M059J (cell line): ENCODE measurements at places on chromosomes 5 and 9. TPM values are rescaled to one million over a fixed set of nuclear protein-coding genes. Genes with fewer than 3 reads are reported as not detected.

- no peak for DNase-seq
These were observed 23.1 kb downstream of the GAS1 start for GRCh38 chr9:86924206-86924605.

DNA sequence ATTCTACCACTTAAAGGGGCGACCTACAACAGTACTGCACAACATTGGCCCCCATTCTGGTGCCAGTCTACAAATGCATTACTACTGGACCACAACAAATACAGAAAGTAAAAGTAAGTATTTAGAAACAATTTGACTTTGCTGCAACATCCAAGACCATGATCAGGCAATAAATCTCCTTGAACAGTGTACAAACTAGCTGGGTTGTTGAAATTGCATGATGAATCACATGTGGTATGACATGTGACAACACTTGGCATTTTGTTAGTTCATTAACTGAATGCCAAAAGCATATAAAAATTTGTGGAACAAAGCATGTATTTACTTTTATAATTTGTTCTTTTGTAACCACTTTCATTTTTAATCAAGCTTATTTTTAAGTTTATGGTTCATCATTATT is 270.5 kb downstream of the NFIB start:
- peak; percentile 10 for DNase-seq

- peak; percentile 97 for DNase-seq
These were observed 58.6 kb downstream of the PTCD2 start for GRCh38 chr5:72378639-72379289.

DNA sequence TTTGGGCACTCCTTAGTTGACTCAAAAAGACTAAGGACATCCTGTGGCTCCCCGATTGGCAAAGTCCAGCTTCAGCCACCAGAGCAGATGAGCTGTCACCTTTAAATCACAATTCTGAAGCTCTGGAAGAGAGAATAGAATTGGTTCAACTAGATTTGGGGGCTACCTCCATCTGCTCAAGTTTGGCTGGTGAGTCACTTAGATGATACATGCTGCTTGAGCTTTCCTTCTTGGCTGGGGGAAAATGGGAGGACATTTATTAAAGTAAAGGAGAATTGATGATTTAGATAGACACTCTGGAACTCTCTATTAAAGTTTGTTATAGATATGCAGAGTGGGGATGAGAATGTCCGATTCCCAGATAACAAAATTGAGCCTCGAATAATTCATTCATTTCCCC is 30.0 kb upstream of the GRIA1 start:
- DNase-seq, result no peak

GRCh38 chr9:15606643-15607472 is 54.0 kb downstream of the CCDC171 start:
- DNase-seq, result peak; percentile 61

GRCh38 chr5:15236911-15237508 is 263.0 kb upstream of the FBXL7 start:
- DNase-seq, result no peak

GRCh38 chr5:91312698-91313097 is 70.4 kb downstream of the ARRDC3 start:
- DNase-seq, result no peak

GRCh38 chr5:14628346-14628745 is 36.2 kb upstream of the OTULIN start:
- DNase-seq, result peak; percentile 61

GRCh38 chr5:3364941-3365340 is 230.7 kb upstream of the IRX1 start:
- no peak for DNase-seq

DNA sequence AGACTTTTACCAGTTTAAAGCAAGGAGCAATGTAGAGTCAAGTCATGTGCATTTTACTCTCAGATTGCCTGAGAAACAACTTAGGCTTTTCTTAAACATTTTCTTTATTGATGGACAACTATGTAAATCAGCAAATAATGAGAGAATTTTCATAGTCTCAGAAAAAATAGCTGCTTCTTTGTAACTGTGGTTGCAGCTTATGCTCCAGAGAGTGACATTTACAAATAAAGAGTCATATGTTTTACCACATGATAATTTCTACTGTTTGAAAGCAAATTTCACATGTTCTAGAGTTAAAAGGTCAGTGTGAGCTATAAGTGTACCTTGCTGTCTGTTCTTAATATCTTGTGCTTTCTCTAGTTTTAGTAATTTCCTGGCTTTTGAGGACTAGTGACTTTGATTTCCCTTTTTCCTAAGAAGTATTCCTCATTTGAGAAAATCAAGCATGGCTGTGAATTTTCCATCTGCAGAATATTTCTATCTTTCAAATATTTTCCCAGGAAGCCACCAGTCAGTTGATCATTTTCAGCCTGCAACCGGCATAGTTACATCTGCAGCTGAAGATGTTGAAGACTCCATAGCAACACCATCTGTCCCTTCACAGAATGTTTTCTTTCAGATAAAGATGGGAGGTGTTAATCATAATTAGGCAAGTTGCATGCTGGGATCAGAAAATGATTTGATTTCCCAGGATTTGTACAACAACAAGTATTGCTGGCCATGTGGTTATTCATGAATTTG is 229.9 kb downstream of the SGCD start:
- no peak for DNase-seq

- peak; percentile 9 for DNase-seq
These were observed 132.4 kb downstream of the ADAMTS2 start for GRCh38 chr5:179212870-179213269.

- DNase-seq, result no peak
These were observed 27.5 kb downstream of the PAEP start for GRCh38 chr9:135588886-135589595.

GRCh38 chr9:15529566-15530324 is 19.0 kb upstream of the PSIP1 start:
- peak; percentile 27 for DNase-seq

- DNase-seq, result no peak
These were observed 21.3 kb upstream of the LMNB1 start for GRCh38 chr5:126755593-126755992.

GRCh38 chr5:178323961-178324360 is 91.4 kb upstream of the PHYKPL start:
- DNase-seq, result no peak

DNA sequence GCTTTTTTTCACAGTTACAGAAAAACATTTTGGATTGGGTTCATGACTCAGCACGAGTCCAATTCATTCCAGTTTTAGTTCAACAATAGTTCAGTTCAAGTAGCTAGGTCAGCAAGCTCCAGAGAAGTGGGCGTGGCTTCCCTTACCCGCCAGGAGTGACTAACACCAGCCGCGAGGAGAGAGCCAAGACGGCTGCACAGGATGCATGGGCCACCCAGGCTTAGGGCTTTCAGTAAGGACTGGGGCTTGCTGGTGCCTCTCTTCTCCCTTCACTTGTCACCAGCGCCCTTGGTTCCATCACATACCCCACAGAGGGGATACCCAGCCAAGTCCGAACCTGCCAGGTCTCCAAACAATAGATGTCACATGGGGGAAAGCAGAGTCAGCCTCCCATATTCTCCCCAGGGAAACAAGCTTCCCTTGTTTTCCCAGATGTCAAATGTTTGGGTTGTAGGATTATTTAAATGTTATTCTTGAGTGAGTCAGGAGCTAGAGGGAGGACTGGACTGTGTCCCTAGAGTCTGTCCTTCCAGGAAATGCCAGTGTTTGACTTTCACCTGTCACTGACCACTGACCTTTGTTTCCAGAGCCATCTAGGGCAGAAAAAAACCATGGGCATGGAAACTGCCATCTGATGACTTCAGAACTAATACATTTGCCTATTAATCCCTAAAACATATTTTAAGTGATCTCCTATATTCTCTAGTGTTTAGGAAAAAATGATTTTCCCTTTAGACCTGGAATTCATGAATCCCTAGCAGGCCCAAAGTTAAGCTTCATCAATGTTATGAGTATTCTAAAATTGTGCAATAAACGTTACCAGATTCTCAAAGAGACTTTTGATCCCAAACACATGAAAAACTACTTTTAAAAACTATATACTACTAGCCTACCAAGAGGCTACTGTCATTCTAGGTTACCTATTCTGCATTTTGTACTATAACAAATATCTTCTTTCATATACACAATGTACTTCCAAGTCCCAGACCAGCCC is 51.9 kb downstream of the NIPAL4 start:
- DNase-seq, result peak; percentile 98

GRCh38 chr5:157592594-157592993 is 17.0 kb upstream of the ADAM19 start:
- DNase-seq, result no peak

GRCh38 chr9:133067006-133067405 is 5.2 kb downstream of the CEL start:
- no peak for DNase-seq

DNA sequence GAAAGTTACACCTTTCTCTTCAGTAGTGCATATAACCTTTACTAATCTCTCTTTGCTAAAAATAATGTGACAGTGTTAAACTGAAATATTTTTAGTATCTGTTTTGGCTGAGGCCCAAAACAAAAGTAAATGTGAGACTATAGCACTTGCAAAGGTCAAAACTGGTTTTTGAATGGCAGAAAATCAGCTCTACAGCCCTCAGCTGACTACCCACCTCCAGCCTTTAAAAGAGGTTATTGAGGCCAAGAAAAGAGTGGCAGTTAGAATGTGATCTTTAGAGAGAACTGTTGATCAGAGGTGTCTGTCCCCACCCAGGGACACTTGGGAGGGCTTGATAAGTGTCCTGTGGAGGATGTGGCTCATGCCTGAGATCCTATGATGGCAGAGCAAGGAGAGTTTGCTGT is 30.9 kb downstream of the PRKACG start:
- no peak for DNase-seq

GRCh38 chr5:123696921-123697341 is 185.0 kb downstream of the CSNK1G3 start:
- DNase-seq, result no peak

DNA sequence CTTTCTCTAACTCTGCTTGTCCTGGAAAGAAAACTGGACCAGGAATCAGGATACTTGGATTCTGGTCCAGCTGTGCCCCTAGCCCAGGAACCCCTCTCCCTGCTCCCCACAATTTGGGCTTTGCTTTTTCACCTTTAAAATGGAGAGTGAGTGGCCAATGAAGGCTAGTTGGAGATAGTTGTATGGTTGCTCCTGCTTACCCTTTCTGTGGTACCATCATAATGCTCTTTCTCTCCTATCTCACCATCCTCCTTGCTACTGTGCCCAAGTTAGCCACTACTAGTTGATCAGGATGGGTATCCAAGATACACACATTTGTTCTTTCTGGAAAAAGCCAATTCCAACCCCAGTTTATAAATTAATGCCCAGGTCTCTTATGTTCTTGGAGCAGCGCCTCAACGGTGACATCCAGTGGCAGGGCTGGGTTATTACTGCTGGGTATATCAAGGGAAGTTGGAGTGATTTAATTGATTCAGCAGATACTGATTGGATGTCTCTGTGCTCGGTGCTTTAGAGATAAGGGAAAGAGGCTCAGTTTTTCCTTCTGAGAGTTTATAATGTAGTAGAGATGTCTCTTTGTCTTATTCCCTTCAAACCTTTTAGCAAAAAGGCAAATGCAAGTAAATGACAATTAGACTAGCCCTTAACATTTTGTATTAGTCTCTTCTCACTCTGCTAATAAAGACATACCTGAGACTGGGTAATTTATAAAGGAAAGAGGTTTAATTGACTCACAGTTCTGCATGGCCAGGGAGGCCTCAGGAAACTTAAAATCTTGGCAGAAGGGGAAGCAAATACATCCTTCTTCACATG is 38.5 kb downstream of the FAXDC2 start:
- DNase-seq, result peak; percentile 58

GRCh38 chr5:139910036-139910435 is 114.4 kb downstream of the PSD2 start:
- no peak for DNase-seq

- peak; percentile 80 for DNase-seq
These were observed 66.7 kb downstream of the PSD2 start for GRCh38 chr5:139862313-139862712.

GRCh38 chr5:34571677-34572041 is 84.5 kb upstream of the RAI14 start:
- DNase-seq, result peak; percentile 40

- peak; percentile 7 for DNase-seq
These were observed 362.9 kb upstream of the TLE4 start for GRCh38 chr9:79208791-79209396.

DNA sequence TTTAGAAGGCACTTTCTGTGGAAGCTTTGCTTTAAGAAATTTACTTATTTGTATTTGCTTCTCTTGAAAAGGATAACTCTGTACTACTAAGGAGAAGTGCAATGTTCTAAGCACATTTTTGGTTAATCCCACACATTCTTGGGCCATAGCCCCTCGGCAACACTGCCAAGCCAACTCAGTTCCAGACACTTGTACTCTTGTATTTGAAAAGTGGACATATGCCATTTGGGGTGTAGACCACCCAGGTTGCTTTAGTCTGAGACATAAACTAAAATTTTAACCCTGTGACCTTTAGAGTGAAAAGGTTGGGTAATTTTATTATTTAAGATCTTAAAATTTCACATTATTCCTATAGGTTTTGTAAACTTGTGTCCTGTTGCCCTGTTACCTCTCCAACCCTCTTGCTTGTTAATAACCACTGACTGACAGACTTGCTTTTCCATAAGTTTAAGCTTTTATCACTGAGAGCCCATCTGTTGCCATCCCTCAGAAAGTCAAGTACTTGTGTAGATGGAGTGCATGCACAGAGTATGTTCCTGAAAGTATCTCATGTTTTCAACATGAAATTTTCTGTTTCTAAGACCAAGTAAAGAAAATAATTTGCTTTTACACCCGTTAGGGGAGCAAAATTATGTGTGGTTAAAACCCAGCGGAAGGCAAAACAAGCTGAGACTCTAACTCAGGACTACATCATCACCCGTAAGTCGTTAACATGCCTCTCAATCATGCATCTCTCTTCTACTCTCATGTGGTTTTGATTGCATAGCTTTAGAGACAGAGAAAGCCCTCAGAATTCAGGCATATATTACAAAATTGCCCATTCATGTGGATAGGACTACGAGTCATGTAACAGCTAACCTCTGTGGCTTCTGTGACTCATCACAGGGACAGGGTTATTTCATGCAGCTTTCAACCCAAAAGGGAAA is 117.3 kb downstream of the GDNF start:
- peak; percentile 99 for DNase-seq

DNA sequence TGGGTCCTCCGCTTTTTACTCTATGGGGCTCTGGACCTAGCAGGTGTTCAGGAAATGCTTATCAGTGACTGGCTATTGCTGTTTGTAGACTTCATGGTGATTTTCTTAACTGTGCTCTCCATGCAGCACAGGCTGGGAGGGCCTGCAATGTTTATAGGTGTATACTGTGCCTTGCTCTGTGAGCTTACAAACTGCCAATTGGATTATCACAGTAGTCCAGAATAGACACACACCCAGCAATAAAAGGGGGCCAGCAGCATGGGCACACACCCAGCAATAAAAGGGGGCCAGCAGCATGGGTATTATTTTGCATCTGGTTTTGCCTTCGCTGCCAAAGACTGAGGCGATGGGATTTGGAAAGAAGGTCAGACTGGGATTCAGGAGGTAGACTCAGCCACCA is 100.0 kb downstream of the CRB2 start:
- no peak for DNase-seq

GRCh38 chr5:8683496-8683895 is 814.5 kb downstream of the MTRR start:
- no peak for DNase-seq

- no peak for DNase-seq
These were observed 103.4 kb downstream of the MED10 start for GRCh38 chr5:6274846-6275543.

The SARDH gene
- total RNA-seq, result 1.3 and 1.4 TPM in 2 replicates

The TAS2R1 gene
- not detected in 2 replicates for total RNA-seq

The ANGPTL2 gene
- total RNA-seq, result 11.5 and 15.8 TPM in 2 replicates

The SHOC1 gene
- 0.02 and 0.10 TPM in 2 replicates for total RNA-seq

The PCDHGB3 gene
- 0.49 and 0.54 TPM in 2 replicates for total RNA-seq

The EPB41L4A gene
- not detected in 2 replicates for total RNA-seq

The HAVCR2 gene
- 0.84 and 3.9 TPM in 2 replicates for total RNA-seq
